ENCODE measurements at places on chromosomes 1 and 21. TPM values are rescaled to one million over a fixed set of nuclear protein-coding genes. Genes with fewer than 3 reads are reported as not detected.

DNA sequence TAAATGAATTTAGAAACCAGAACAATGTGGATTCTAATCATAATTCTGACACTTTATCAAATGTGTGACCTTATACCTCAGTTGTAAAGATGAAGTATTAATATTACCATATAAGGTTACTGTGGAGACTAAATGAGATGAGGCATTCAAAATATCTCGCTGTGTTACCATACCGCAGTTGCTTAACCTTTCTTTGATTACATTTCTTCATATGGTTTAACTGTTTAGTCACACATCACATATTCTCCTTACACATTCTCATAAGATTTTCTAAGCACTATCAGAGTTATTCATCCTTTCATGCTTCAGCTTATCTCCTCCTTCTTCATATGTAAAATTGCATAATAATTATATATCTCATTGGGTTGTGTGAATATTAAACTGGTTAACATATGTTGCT lies 88.9 kb downstream of the LRRC53 start:
- DNase-seq, result no peak

GRCh38 chr1:241813768-241814320 lies 34.2 kb upstream of the EXO1 start:
- no peak for DNase-seq

AGT gene
- total RNA-seq, result not detected

DNA sequence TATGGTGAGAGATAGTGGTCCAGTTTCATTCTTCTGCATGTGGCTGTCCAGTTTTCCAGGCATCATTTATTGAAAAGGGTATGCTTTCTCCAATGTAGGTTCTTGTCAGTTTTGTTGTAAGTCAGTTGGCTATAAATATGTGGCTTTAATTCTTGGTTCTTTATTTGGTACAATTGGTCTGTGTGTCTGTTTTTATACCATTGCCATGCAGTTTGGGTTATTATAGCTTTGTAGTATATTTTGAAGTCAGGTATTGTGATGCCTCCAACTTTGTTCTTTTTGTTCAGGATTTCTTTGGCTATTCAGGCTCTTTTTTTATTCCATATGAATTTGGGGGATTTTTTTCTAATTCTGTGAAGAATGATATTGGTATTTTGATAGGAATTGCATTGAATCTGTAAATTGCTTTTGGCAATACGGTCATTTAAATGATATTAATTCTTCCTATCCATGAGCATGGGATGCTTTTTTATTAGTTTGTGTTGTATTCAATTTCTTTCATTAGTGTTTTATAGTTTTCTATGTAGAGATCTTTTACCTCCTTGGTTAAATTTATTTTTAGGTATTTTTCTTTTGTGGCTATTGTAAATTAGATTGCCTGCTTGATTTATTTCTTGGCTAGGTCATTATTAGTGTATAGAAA lies 3.3 kb downstream of the DNAH14 start:
- DNase-seq, result no peak

- no peak for DNase-seq
These were observed 1.3 kb downstream of the PIK3R3 start for GRCh38 chr1:46131093-46131492.

- DNase-seq, result no peak
These were observed 41.7 kb downstream of the SLC30A1 start for GRCh38 chr1:211537253-211537652.

- DNase-seq, result no peak
These were observed 390.3 kb upstream of the PKN2 start for GRCh38 chr1:88293691-88294190.

GRCh38 chr21:33682992-33683627 lies 40.8 kb downstream of the ITSN1 start:
- no peak for DNase-seq

- peak; percentile 17 for DNase-seq
These were observed 31.5 kb upstream of the LRP8 start for GRCh38 chr1:53359225-53359933.

- DNase-seq, result peak; percentile 49
These were observed at the start of gene RGL1 for GRCh38 chr1:183804916-183805841. RGL1 (plus strand) TSS chr1:183805120; CDS start chr1:183805298, 178 bp downstream.

- peak; percentile 68 for DNase-seq
These were observed 84.3 kb upstream of the VAV3 start for GRCh38 chr1:108049178-108049819.

DNA sequence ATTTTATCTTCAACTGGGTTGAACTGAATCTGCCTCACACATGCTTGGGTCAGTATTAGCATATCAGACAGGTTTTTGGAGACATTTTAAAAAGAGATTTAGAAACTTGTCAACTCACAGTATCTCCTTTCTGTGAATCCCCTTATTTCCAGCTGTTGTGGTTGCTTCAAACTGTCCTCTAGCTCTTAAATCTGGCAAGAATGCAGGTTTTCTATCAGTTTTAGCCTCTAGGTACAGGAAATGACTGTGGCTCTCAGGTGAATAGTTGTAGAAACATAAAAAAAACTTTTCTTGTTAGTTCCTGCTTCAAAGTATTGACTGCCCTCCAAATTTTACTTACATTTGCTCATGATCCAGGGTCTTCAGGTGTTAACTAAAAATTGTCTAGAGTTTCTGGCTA lies 495.7 kb upstream of the TMPRSS15 start:
- no peak for DNase-seq

DNA sequence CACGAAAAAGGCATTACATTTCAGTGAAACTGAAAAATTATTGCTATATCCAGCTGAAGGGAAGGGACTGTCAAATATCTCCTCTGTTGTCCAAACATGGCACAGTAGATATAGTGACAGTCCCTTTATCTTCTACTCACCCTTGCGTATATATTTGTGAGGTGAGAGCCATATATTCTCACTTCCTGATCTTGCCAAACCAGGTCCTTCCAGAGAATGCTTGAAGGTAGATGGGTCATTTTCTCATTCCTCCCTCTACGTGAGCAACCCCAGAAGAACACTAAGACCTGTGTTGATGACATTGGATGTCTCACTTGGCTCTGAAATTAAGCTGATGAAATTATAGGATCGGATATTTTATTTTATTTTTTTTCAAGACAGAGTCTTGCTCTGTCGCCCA lies 151.2 kb downstream of the DHRS3 start:
- DNase-seq, result no peak

DNA sequence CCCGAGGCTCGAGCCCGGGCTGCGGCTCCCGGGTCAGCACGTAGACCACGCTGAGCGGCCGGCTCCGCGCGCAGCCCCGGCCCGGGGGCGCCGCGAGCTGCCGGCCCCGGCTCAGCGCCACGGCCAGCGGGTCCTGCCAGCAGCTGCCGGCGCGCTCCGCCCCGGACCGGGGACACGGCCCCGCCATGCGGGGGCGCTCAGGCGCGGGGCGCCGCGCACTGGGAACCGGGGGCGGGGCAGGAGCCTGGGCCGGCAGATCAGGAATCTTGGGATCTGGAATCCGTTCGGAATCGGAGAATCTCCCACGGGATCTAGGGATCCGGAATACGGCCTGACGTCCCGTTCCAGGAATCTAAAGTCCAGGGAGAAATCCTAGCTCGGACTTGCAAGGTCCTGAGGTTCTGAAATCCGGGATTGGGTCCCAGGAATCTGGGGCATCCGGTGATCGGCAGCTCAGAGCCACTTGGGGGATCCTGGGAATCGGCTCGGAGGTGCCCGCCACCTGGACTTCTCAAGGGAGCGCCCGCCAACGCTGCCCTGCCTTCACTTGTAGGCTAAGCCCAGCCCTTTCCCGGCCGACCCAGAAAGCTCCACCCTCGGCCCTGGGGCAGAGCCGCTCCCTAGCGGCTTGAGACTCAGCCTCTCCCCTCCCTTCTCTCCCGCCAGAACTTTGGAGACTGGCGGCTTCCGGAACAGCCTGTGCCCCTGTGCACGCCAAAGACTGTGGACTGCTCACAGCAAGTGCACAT lies at the start of gene MAP3K6:
Gene MAP3K6, minus strand, starts transcription at position 551 of the 749 bp plus-strand sequence. Its CDS starts 364 bp downstream, at position 187.
- DNase-seq, result peak; percentile 82

NPL gene
- total RNA-seq, result 1.1 TPM

RAB42 gene
- total RNA-seq, result 13.2 TPM

All from H9 (cell line).